ENCODE measurements at places on chromosomes 2 and 18.

DNA sequence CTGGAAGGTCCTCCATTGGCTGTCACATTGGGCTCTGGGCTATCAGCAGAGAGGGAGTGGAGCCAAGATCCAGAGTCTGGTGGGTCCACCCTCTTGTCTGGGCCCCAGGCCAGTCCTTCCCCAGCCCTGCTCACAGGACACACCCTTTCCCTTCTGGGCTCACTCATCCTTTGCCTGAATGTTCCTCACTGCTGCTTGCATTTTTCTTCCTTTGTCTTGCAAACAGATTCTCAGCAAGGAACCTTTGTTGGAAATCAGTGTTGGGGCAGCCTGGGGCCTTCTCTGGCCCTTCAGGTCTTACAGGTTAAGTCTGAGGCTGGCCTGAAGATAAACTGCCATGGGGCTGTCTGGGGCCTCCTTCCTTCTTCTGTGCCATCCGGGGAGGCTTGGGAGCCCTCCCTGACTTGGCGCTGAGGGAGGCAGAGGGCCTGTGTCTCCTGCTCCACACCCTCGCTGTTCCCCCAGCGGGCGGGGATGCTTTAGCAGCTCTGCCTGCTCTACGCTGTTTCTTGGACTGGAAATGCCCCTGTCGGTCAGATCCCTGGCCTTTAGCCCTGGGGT lies 11.5 kb upstream of the CELF4 start:
- no peak for DNase-seq

GRCh38 chr18:59305295-59305694 lies 13.2 kb downstream of the CPLX4 start:
- no peak for DNase-seq

DNA sequence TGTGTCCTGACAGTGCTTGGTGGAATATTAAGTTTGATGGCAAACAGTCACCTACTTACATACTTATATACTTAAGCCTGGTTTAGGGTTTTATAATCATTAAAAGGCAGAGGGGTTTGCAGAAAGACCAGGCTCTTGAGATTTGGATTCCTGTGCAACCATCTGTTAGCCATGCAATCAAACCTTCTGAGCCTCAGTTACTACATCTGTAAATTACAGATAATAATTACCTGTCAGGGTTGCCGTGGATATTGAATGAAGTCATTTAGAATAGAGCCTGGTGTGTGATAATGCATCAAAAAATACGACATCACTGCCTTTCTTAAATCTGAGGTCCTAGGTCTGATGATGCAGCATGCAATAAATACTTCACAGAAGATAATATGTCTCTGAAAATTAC lies 152.9 kb downstream of the ARHGAP28 start:
- DNase-seq, result no peak

GRCh38 chr18:50830544-50830943 lies 10.7 kb upstream of the MRO start:
- DNase-seq, result peak; percentile 86

DNA sequence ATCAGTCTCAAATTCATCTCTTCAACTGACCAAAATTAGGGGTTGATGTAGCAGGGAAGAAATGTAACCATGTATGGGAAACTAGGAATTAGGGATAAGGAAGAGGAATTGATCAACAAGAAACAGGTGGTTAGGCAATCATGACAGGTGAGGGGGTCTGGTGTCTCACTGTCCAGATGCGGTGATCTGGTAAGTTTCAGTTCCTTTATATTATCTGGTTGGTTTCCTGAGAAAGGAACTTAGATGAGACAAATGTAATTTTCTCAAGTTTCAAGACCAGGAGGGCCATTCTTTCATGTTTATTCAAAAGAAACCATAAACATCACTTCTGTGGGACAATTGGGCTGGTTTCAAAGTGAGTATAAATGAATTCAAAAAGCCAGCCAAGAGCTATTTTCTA lies 306.2 kb upstream of the KCNJ3 start:
- DNase-seq, result no peak
